Activated CD4-positive, alpha-beta T cell treated with anti-CD3 and anti-CD28 coated beads, Interleukin-2, amount 10 ng/mL, durations not matched to agents 7 days and 5 days (primary cell): ENCODE measurements at places on chromosomes 11 and 22. TPM values are rescaled to one million over a fixed set of nuclear protein-coding genes. Genes with fewer than 3 reads are reported as not detected.

The FXYD2 gene
- total RNA-seq, result 1.3 TPM

The MYRF gene
- total RNA-seq, result 1.1 TPM

The UPK3A gene
- not detected for total RNA-seq

The SMTNL1 gene
- not detected for total RNA-seq

The SIK3 gene
- total RNA-seq, result 37.5 TPM

The LMNTD2 gene
- total RNA-seq, result 3.4 TPM

The SLC1A2 gene
- total RNA-seq, result not detected
